ENCODE measurements at places on chromosomes 1 and 21.
A peak's percentile ranks its signal among the peaks of the same experiment; 100 is the strongest.

GRCh38 chr1:241918879-241919278 lies 38.7 kb upstream of the BECN2 start:
- ATAC-seq, result no peak

GRCh38 chr1:23497777-23498439 lies 13.9 kb upstream of the ASAP3 start:
- ATAC-seq, result no peak

DNA sequence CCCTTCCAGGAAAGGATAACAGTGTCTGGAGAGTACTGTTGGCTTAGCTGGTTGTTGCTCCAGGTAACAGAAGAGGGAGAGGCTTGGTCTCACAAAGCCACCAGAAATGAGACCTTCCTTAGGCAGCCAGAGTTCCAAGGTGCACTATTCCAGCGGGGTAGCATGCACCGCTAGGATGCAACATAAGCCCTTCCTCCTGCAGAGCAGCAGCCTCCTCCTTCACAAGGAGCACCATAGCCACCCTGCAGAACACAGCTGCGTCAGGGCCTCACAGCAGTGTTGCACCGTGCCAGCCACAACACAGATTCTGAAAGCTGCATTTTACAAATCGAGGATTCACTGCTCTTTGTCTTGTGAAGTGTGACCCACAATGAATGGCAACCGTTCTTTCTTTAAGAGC lies 142.0 kb downstream of the CLIC6 start:
- ATAC-seq, result no peak

- peak; percentile 98 for ATAC-seq
These were observed at the start of gene GSTM1 for GRCh38 chr1:109687641-109688499. GSTM1 (plus strand) TSS chr1:109687817; CDS start chr1:109687874, 57 bp downstream.

GRCh38 chr21:35940074-35940927 lies 120.0 kb downstream of the SETD4 start:
- peak; percentile 83 for ATAC-seq

- ATAC-seq, result no peak
These were observed 21.4 kb downstream of the STUM start for GRCh38 chr1:226569879-226570547.

DNA sequence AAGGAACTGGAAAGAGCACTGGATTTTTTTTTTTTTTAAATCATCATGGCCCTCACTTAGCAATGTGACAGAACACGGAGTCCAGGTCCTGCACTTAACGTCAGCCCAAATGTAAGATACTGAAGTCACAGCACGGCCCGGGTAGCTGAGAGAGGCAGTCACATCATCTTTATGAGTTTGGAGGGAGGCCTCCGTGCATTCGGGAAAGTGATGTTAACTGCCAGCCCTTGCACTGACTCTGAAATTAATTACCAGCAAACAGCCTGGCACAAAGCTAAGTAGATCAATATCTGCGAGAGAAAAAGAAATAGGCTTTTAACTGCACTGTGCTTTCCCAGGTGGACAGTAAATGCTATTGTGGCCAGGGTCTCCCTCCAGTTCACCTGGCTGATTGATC lies 109.5 kb upstream of the ADAR start:
- ATAC-seq, result no peak

- ATAC-seq, result no peak
These were observed 277.6 kb upstream of the RUNX1 start for GRCh38 chr21:35326677-35327076.

- ATAC-seq, result peak; percentile 59
These were observed 1.1 kb downstream of the LUZP1 start for GRCh38 chr1:23167353-23168078.

- no peak for ATAC-seq
These were observed 1.5 kb upstream of the RALGPS2 start for GRCh38 chr1:178723546-178723945.

DNA sequence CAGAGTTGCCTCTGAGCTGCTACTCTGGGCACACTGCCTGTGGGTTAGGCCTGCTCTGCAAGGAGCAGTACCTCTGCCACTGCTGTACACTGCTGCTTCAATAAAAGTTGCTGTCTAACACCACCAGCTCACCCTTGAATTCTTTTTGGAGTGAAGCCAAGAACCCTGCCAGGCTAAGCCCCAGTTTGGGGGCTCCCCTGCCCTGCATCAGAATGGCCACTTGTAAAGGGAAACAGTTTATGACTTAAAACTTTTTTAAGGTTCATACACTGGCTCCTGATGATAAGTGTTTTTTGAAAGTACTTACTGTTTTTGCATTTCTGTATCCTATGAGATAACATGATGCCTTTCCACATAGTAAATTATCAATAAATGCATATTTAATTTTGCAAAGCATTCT lies 310.0 kb downstream of the LMO4 start:
- no peak for ATAC-seq

GRCh38 chr21:33362044-33362555 lies 37.3 kb downstream of the IFNAR1 start:
- ATAC-seq, result no peak

GRCh38 chr1:156883919-156884318 lies 9.6 kb upstream of the PEAR1 start:
- ATAC-seq, result no peak

GRCh38 chr1:174194461-174194860 lies 35.1 kb downstream of the RABGAP1L start:
- ATAC-seq, result no peak

DNA sequence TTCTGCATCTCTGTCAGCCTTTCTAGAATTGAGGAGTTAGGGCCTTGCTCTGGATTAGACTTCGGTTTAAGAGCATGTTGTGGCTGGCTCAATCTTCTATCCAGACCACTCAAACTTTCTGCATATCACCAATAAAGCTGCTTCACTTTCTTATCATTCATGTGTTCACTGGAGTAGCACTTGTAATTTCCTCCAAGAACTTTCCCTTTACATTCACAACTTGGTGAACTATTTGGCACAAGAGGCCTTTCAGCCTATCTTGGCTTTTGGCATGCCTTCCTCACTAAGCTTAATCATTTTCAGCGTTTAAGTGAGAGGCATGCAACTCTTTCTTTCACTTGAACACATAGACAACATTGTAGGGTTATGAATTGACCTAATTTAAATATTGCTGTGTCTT lies 3.6 kb upstream of the HORMAD1 start:
- ATAC-seq, result no peak

DNA sequence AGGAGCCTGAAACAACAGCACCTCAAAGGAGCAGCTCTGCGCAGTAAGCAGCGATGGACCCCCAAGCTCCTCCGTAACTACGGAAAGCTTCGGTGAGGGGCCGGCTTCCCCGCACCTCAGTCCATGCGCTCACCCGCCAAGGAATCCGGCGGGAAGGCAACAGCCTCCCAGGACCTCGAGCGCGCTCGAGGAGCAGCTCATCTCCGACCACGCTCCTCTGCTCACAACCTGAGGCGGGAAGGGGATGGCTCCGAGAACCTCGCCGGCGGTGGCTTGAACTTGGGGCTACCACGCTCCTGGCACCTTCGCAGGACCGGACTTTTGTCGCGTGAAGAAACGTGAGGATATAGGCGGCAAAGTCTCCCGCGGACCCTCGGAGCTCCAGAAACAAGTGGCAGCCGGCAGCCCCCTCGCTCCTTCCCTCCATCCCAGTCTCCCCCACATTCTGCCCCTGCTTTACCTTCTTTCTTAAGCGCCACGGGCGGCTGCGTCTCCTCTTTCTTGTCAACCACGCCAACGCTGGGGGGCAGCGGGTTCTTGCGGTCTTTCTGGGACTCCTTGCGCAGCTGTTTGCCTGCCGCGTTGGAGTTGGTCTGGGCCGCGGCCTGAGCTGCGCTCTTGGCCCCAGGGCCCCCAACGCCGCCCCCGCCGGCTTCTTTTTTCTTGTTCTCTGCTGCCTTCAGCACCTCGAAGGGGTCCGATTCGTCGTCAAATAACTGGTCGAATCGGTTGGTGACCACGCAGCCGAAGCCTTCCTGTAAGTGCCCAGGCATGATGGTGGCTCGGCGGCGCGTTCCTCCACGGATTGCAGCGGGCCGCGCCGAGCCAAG lies 459 bp downstream of the SERBP1 start:
- ATAC-seq, result peak; percentile 13

GRCh38 chr1:161299347-161299746 lies 10.4 kb downstream of the MPZ start:
- no peak for ATAC-seq

DNA sequence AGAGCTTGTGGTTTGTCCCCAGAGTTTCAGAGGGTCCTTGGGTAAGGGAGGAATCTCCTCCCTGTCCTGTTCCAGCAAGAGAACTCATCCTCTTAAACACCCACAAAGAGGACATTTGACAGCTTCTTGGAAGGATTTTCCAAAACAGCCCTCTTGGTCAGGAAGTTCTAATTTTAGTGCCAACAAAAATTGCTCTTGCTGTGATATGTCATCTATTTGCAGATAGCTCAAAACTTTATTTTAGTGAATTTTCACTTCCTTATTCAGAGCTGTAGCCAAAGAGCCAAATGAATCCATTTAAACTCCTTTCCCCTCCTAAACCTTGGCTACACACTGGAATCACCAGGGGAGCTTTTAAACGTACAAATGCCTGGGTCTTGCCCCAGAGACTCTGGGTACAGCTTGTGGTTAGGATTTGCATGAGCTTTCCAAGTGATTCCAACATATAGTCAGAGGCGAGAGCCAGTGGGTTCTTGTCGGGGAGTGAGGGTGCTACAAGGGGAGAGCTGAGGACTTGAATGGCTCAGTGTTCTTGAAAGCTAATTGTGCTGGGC lies 11.8 kb upstream of the RASSF5 start:
- no peak for ATAC-seq

GRCh38 chr1:228279722-228280105 lies 71.9 kb downstream of the OBSCN start:
- no peak for ATAC-seq

DNA sequence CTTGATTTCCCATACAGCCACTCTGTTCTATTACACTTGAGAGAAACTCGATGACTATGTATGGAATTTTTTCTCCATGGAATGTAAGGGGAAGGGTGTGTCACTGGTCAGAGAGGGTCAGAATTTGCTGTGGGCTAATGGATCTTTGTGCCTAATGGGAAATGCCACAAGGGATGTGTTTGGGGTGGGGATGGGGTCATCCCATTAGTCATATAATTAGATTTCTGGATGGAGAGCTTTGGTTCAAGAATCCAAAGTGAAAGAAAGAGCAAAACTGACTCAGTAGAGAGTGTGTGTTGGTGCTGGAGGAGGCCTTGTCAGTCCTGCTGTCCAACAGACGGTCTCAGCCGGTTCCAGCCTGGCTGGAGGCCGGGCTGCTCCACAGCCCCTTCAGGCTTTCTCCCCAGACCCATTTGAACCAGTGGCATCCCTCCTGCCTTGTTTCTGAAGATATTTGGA lies 86.4 kb downstream of the LAMC2 start:
- peak; percentile 17 for ATAC-seq

DNA sequence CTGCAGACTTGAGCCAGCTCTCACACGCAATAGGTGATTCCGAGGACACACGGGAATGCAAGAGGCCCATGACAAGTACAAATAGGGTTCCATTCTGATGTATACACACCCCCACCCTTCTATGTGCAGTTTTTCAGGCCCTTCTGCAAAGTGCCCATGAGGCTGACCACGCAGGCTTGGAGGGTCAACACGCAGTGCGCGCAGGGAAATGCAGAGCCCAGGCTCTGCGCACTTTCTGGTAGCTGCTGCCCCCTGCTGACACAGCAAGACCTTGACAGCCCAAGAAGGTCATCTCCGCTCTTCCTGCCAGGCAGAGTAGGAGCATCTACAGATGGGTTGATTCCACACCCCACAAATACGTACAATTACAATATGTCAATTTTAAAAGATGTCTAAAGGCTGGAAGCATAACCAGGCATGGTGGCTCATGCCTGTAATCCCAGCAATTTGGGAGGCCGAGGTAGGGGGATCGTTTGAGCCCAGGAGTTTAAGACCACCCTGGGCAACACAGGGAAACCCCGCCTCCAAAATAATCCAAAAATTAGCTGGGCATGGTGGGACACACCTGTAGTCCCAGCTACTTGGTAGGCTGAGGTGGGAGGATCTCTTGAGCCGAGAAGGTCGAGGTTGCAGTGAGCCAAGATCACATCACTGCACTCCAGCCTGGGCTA lies 18.5 kb downstream of the SH3BP5L start:
- ATAC-seq, result peak; percentile 34

GRCh38 chr1:26832249-26832960 lies 5.9 kb downstream of the ZDHHC18 start:
- no peak for ATAC-seq

All from gastroesophageal sphincter (tissue), 4 donors.